ENCODE measurements at places on chromosomes 7 and 10.

DNA sequence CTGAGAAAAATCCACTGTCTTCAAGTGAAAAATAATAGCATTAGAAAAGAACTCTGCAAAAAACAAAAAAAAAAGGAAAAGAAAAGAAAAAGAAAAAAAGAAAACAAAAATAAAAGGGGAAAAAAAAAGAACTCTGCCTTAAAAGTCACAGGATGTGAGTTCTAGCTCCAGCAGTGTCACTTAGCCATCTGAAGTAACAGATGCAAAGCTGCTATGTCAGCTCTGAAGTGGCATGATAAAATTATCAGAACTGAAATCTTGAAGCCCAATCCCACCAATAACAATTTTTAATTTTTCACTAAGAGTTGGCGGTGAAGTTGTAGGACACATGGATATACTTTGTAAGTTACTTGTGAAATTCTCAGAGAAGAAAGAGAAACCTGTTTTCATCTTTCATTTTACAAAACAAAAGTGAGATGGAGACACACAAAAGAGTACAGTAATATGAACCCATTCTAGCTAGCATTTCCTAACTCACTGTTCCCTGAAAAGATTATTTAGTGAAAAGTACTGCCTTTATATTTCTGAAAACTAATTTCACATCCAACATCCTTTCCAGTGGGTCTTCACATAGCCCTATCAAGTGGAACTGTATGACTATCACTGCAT is 103.5 kb downstream of the ELAPOR2 start:
- DNase-seq = no peak

- DNase-seq = no peak
Observed at GRCh38 chr7:159117366-159118196, 27.1 kb downstream of the VIPR2 start.

- no peak for DNase-seq
Observed at GRCh38 chr10:69250041-69250440, 28.3 kb upstream of the HK1 start.

GRCh38 chr10:80466724-80467326 is 12.7 kb downstream of the TSPAN14 start:
- DNase-seq = no peak

DNA sequence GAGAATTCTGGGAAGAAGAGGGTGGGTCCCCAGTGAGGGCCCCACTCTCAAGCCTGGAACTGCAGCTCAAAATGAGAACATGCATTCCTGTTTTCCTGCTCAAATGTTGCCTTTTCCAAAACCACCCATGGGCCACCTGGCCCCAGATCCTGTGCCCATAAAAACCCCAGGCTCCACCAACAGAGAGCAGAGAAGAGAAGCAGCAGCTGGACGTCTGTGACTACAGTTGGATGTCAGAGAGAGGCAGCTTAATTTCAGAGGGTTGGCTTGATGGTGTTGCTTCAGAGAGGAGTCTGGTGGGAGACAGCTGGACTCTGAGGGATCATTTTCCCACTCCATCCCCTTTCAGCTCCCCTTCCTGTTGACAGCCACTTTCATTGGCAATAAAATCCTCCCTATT is 256.4 kb downstream of the FZD1 start:
- no peak for DNase-seq

GRCh38 chr7:85186083-85186520 is 754 bp downstream of the SEMA3D start:
- no peak for DNase-seq
